ENCODE measurements at places on chromosomes 3 and 15.

DNA sequence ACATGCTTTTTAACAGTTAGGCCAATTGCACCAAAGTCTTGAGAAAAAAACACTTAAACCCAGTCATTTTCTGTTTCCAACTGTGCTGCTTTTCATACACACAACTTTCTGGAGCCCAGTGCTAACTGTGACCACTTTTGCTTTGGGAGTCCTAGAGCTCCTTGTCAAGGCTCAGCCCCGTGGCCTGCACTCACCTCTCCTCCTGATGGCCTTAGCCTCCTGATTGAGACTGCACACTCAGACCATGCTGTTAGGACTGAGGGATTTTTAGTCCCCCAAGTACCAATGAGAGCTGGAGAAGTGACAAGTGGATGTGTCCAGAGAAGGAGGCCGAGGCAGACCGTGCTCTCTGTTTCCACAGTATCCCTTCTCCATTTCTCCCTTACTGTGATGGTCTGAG is 15.2 kb upstream of the RARRES1 start:
- no peak for DNase-seq

DNA sequence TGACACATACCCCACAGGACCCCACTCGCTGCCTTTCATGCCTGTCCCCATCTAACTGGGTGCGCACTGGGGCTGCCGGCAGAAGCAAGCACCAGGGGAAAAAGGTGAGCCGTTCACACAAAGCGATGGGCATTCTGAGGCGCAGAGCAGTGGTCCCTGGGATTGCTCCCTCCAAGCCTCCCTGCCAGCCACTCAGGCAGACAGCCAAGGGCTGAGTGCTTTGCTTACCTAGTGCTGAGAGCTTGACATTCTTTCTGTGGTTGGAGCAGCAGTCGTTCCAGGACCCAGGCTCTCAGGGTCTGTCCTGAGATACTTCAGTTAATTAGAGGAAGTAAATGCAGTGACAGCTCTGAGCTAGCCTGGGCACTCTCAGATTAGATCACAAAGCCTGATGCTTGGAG is 5.7 kb downstream of the ESYT3 start:
- no peak for DNase-seq

DNA sequence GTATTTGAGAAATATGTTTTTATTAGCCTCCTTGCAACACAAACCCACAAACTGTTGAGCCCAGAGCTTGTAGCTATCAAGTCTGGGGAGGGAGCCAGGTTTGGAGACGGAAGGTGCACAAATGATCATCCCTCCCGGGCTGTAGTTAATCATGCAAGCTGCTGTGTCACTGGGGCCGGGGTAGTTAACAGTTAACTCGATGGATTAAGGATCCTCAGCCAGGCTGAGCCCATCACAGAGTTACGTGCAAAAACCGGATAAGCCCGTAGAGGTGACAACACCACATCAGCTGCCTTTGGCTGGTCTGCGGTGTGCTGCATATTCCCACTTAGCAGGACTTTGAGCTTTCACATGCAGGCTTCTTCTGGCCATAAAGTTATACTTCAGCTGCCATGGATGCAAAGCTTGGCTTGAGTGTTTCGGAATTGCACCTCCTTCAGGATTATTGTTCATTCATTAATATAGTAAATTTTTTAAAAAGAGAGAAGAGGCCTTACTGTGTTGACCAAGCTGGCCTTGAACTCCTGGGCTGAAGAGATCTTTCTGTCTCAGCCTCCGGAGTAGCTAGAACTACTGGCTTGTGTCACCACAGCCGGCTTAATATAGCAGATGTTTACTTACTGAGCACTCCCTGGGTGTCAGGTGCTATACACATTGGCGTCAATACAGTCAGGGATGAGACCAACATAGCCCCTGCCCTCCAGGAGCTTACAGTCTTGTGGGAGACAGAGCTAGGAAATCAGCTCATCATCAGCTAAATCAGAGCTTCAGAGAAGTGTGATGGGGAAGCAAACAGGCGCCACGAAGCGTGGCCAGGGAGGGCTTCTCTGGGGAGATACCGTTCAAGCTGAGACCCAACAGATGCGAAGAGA is 226.8 kb upstream of the BHLHE40 start:
- no peak for DNase-seq

GRCh38 chr15:72859757-72860145 is 76.2 kb upstream of the ADPGK start:
- DNase-seq: no peak

- no peak for DNase-seq
These were observed 17.1 kb downstream of the UMPS start for GRCh38 chr3:124747111-124747981.

DNA sequence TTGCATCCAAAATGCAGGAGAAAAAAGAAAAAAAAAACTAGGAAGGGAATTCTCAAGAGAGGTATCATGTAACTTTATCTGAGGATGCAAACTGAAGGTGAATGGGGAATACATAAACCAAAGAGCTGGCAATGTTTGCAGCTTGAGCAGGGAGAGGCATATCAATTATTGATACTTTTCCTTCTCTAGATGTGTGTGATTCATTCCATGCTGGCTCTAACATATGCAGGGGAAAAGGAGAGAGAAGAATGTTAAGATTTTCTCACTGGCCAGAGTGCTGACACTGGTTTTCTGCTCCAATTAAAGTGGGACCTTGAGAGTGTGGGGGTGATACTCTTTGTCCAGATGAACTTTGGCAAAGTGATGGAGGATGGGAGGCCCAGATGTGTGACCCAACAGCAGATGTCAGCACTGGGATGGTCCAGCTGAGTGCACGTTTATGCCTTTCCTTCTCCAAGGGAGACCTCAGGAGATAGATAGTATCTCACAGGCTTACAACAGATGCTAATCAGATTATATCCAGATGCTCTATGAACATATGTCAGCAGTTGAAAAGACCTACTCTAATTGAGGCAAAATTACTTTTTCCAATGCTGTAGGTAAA is 50.0 kb upstream of the PSMD6 start:
- DNase-seq: no peak

GRCh38 chr3:157718800-157719199 is 215.6 kb upstream of the VEPH1 start:
- DNase-seq: no peak

- no peak for DNase-seq
These were observed 27.6 kb upstream of the UTS2B start for GRCh38 chr3:191357909-191358308.

- DNase-seq: no peak
These were observed 53.6 kb upstream of the GATA2 start for GRCh38 chr3:128546646-128547045.

- DNase-seq: no peak
These were observed 226.7 kb upstream of the FEZF2 start for GRCh38 chr3:62600033-62600432.

DNA sequence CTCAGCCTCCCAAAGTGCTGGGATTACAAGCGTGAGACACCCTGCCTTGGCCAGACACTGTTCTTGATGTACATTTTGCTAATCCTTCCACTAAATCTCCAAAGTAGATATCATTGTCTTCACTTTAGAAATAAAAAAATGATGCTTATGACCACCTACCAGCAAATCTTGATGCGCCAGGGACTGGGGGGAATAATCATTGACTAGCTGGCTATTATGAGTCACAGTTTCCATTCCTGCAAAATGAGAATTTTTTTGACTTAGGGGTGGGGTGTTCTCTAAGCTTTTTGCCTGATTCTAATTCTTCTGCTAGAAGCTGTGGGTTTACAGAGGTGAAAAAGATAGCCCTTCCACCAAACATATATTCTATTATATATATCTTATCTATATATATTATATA is 17.1 kb upstream of the RFC4 start:
- DNase-seq: no peak

DNA sequence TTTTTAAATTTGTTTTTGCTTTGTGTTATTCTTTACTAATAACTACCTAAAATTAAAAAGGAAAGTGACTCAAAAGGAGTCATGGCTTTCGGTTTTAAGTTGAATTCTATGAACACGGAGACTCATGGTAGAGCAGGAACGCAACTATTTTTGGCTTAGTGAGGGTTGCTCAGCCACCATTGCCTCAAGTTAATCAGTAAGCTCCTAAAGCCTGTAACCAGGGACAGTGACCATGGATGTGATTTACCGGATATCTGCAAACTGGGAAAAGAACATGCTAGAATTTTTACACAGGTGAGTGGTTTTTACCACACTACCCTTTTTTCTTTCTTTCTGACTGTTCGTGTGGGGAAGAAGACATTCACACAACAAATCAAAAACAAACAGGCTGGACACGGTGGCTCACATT is 11.8 kb downstream of the SLC12A8 start:
- DNase-seq: no peak

DNA sequence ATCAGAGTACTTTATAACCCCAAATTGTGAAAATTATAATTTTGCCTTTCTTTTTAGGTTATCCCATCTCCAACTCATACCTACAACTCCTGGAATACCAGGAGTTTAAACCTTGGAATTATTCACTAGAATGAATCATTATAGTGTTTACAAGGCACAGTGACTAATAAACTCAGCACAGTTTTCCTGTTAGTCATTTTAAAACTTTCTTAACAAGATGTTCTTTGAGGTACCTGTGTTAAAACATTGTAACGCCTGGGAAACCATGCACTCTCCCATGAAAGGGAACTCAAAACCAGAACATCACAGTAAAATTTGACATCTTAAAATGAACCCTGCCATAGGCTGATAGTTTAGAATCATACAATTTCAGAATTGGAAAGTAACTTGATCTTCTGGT is 132.4 kb upstream of the OSTN start:
- no peak for DNase-seq

DNA sequence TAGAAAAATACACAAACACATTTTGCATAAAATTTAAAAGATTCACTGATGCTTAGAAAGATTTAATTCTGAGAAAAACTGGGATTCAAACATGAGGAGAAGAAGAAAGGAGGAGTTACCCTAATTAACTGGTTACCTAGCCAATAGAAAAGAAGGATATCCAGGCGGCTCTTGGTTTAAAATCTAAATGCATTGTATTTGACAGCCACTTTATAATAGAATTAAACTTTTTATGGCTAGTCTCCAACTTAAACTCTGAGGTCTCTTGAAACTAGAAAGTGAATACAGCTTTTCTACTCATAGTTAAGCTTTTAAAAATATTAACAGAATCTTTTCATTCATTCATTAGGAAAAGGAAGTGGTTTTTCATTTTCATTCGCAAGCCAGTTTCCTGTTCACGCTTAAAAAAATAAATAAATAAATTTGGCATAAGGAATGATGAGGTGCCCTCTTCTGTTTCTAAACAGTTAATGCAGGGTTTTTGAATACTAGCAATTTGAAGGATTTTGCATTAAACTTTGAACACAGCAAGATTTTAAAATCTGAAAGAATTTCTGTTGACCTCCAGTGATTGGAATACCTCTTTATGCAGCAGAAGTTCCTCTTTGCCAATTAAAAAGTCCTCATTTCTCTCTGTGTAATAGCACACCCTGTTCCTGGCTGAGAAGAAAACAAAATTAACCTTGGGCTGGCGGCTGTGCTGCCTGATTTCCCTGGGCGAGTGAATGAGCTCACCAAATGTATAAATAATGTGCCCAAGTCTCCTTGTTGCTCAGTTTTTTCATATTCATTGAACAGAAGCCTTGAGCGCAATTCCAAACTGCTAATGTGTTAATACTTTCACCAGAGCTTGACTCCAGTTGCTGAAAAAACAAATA is 105.1 kb downstream of the ZMAT3 start:
- DNase-seq: no peak

DNA sequence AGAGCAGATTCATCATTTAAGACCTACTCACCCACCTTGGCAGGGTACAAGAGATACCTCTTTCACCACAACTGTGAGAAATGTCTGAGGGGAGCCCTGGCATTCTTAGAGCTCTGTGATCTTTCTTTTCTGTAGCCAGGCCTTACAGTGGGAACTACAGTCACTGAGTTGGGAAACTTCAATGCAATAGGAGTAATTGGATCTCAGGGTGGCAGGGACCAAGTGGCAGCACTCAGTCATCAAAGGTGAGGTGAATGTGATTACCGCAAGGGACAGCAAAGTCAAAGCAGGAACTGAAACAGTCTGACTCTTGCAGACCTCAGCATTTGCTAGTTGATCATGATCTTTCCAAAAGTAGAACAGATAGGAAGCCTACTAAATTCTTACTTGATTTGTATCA is 7.2 kb upstream of the MCF2L2 start:
- no peak for DNase-seq

- no peak for DNase-seq
These were observed at the start of gene AQP9 for GRCh38 chr15:58138106-58138505. TSS of gene AQP9 (plus strand) at chr15:58138381. CDS start at chr15:58138566, 185 bp downstream.

DNA sequence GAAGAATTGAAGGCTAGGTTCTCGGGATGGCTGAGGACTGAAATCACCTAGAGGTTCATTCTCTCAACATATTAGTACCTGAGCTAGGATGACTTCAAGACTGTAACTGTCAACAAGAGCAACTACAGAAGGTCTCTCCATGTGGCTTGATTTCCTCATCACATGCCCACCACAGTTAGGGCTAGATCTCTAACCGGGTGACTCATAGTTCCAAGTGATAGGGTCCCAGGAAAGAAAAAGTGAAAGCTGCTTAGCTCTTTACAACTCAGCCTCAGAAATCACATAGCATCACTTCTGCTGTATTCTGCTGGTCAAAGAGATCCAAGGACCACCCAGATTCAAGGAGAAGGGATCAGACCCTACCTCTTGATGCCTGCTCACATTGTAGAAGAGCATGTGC is 165.4 kb upstream of the AGTR1 start:
- DNase-seq: no peak

GRCh38 chr3:140122183-140122582 is 187.2 kb downstream of the CLSTN2 start:
- no peak for DNase-seq

DNA sequence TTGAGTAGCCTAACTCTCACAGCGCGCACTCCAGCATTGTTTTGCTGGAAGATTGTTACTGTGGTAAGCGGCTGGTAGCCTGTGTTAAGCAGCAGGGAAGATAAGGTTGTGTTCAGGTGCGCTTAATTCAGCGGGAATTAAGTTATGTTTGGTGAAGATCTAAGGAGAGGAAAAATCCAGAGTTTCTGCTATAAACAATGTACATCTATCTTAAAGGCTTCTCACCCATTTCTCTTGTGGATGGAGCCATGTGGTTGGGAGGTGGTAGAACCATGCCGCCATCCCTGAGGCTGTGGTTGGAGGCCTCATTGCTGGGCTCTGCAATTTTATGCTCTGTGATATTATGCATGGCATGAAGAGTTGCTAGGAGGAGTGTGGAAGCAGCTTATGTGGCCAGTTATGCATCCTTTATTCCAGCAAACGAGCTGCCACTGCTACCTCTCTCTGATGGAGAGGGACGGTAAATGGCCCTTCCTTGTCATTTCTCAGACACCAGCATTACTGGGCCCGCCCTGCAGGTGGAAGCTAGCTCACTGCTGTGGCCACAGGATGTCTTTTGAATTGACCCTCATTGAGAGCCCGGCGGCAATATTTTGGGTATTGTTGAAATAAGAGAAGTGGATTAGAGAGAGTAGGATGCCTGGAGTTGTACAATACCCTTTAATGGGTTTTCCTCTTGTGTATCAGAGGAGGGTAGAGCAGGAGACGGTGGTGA is 1.3 kb downstream of the MINAR1 start:
- no peak for DNase-seq

Data from activated naive CD4-positive, alpha-beta T cell treated with anti-CD3 and anti-CD28 coated beads, Interleukin-2, amount 50 U/mL, for 16 hours (primary cell).